Right lung (tissue), 10 donors: ENCODE measurements at places on chromosomes 12 and 14. TPM values are rescaled to one million over a fixed set of nuclear protein-coding genes. Genes with fewer than 3 reads are reported as not detected.

- DNase-seq: no peak
Observed at GRCh38 chr14:39581474-39581873, 149.2 kb upstream of the FBXO33 start.

The DYNC1H1 gene
- 276 TPM for polyA plus RNA-seq

GRCh38 chr14:21098076-21098891, at the start of gene ZNF219:
ZNF219 (minus strand) TSS chr14:21098655; CDS start chr14:21093591, 5,064 bp downstream.
- DNase-seq: no peak

GRCh38 chr14:54483073-54483745, 5.6 kb downstream of the GMFB start:
- DNase-seq: no peak

The TROAP gene
- 21.1 TPM for polyA plus RNA-seq

The KRT2 gene
- polyA plus RNA-seq: not detected

DNA sequence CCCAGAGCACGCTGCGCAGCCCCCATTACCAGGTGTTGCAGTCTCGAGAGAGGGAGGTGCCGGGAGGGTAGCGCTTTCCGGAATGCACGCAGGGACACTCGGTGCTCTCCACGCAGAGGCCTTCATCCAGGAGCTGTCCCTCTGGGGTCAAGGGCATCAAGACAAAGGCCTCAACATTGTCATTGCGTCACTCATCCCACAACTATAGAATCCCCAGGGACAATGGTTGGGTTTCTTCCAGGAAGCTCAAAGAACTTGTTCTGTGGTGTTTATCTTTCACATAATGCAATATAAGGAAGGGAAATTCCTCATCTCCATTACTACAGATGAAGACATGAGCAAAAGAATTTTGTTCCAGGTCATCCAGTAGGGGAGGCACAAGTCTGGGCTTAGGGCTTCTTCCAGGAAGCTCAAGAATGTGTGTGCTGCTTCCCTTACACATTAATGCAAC, 52.1 kb downstream of the VWF start:
- DNase-seq: no peak

- DNase-seq: peak; percentile 68
Observed at GRCh38 chr14:63893701-63894458, 41.1 kb downstream of the SYNE2 start.

The OR4M1 gene
- polyA plus RNA-seq: not detected

DNA sequence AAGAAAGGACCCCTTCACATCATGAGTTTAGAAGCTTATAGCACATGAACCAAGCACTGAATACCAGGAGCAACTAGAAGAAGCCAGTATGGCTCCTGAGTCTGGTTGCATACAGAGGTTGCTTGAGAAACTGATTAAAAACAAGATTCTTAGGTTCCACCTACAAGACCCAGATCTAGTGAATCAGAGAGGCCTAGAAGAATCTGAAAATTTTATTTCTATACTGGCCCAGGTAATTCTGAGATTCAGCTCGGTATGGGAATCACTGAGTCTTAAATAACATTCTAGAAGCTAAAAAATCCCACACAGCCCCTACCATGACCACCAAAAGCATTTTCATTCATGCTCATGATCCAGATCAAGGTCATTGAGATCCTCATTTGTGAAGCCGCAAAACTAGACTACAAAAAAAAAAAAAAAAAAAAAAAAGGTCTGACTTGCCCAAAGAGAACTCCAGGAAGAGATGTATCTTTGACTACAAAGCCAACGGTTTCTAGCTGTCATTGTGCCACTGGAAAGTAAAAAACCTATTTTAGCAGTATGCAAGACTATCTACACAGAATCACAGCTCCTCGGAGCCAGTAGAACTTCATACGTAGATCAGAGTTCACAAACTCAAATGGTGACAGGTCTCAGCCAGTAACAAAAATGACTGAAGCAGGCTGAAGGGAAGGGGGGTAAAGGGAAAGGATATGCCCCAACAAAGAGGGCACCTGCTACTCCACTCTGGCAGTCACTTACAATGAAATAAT, 168.4 kb upstream of the EGLN3 start:
- no peak for DNase-seq

The RPL10L gene
- not detected for polyA plus RNA-seq

GRCh38 chr12:92955997-92956663, 27.0 kb upstream of the EEA1 start:
- no peak for DNase-seq

The MYG1 gene
- 42.6 TPM for polyA plus RNA-seq

The RNASE7 gene
- polyA plus RNA-seq: not detected

GRCh38 chr14:96589577-96589976, 87.4 kb downstream of the PAPOLA start:
- no peak for DNase-seq

The TRPV4 gene
- polyA plus RNA-seq: 2.7 TPM

DNA sequence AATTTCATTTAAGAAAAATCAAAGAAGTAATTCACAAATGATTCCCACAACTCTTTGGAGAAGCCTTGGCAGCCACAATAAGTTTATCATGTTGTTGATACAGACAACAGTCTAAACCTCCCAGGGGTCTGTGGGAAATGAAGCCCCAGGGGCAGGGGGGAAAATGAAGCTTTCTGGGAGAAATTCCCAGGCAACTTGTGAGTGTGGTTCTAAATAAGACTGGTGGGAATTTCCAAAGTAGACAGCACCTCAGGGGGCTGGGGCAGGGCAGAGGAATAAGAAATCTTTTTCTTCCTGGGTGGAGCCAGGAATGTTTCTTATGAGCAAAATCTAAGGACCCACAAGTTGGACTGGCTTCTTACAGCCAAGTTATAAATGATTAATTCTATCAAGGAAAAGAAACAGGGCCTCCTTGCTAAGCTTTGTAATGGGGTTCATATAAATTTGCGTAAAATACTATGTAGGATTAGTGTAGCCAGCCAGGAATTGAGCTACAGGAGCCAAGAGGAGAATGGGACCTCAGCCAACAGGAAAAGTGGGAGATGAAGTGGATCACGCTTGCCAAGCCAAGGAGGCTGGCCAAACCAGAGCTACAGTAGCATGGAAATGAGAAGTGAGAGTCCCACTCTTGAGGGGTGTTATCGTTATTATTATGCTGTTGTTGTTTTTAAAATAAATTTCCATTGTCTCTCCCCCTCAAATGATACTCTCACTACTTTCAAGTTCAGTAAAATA, 182.9 kb upstream of the FAR2 start:
- peak; percentile 60 for DNase-seq

DNA sequence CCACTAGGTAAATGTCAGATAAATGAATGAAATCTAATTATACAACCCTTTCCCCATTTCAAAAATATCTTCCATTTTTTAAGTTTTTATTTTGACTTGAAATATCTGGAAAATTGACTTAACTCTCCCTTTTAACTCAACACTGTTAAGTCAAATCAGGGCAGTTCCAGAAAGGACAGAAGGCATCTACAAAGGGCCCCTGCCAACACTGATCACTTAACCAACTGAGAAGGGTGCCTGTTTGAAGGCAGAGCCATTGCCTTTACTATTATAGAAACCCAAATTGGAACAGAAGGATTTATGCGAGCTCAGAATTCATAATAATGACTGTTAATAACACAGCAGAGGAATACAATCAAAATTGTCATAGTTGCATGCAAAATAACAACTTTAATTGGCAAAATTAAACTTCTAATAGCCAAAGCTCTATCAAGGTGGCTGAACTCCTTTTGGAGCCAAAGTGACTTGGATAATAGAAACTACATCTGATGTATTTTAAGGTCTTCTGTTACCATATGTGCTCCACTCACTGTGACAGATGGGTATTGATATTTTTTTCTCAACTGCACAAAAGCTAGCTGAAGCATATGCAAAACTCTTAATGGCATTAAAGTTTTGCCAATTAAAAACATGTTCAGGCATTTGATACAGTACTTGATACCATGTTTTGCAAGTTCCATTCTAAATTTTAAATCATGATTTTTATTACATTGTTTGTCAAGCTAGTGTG, 383.8 kb downstream of the NOVA1 start:
- DNase-seq: no peak

The RCOR1 gene
- polyA plus RNA-seq: 60.0 TPM

- no peak for DNase-seq
Observed at GRCh38 chr12:123404581-123404980, 20.6 kb downstream of the KMT5A start.

- DNase-seq: no peak
Observed at GRCh38 chr14:92503756-92504491, 9.7 kb upstream of the RIN3 start.

- no peak for DNase-seq
Observed at GRCh38 chr12:104840262-104840661, 117.8 kb downstream of the SLC41A2 start.

GRCh38 chr12:13940335-13940865, 41.0 kb downstream of the GRIN2B start:
- no peak for DNase-seq

- no peak for DNase-seq
Observed at GRCh38 chr14:40240245-40240859, 808.1 kb upstream of the FBXO33 start.

DNA sequence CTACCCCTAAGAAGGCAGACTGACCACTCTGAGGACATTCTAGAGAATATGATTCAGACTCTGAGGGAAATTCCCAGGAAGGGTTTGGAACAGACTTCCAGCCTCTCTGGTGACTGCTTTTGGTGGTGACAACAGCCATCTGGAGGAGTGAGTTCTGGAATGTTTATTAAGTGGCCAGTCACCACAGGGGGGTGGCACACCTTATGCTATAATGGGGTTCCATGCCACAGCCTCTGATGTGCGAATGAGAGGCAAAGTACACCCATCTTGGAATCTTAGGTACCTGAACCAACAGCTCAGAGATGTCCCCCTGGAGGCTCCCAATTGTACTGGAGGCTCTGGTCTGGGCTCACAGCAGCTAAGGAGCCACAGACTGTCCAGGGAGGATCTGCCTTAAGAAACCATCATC, 9.5 kb upstream of the TINF2 start:
- DNase-seq: no peak

DNA sequence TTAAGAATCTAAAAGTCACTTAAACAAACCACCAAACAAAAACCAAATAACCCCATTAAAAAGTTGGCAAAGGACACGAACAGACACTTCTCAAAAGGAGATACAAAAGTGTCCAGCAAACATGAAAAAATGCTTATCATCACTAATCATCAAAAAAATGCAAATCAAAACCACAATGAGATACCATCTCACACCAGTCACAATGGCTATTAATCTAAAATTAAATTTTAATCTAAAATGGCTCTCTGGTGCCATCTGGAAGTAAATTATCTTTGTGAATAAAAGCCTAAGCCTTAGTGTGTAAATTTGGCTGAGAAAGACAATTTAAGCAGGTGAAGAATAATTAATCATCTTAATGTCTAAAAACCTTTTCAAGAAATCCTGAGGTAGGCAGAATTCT, 204.5 kb upstream of the PPFIA2 start:
- DNase-seq: no peak

DNA sequence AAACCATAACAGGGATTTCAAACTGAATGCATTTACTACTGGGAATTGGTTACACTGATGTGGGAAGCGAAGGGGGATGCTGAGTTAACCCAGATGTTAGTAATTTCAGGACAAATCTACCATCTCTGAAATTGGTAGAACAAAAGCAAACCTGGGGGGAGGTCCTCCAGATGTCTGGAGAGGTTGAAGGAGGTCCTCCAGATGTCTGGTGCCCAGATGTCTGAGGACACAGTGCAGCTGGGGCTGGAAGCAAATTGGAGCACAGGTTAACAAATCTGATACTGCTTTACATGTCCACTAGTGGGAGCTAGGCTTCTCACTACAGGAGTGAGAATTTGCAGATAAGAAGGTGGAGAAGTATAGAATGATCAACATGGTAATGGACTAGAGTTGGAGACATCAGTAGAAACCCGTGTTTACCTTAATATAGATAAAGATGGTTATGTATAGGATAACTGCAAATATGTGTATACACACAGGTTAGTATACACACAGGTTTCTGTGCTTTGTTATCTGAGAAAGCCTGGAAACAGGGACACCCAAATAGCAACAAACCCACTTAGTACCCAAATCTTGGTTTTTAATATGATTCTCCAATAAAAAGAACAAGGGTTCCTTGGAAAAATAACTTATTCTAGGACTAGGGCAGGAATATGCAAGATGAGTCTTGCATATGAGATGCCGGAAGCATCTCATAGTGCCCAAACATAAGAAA, 162.5 kb downstream of the C12orf50 start:
- no peak for DNase-seq

The KRT78 gene
- polyA plus RNA-seq: not detected

DNA sequence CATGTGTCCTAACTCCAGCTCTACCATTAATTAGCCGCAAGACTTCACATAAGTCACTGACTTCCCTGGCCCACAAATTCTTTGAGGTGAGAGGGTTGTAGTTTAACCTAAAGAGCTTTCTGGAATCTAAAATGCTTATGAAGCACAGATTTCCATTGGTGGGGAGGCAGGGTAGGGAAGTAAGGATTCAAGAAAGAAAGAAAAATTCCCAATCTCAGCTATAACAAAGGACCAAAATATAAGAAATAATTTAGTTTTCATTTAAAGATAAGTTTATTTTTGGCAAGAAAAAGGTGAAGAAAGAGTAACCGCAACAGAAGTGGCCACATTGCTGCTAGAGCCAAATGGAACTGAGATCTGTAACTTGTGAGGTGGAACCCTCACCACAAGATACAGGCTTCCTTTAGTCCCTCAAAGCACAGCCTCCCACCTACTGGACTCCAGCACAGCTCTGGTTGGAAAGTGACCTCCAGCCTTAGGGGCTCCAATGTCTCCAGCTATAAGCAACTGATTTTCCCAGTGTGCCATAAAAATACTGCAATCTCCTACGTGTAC, 23.6 kb downstream of the DAD1 start:
- no peak for DNase-seq

- DNase-seq: no peak
Observed at GRCh38 chr12:94875525-94875924, 128.0 kb downstream of the NDUFA12 start.

The ZFHX2 gene
- polyA plus RNA-seq: 6.1 TPM

The DNAAF2 gene
- 16.2 TPM for polyA plus RNA-seq

The DLGAP5 gene
- 14.7 TPM for polyA plus RNA-seq

The TMEM30B gene
- polyA plus RNA-seq: 17.7 TPM

GRCh38 chr12:31353750-31354708, 28.1 kb upstream of the SINHCAF start:
- DNase-seq: no peak

The ANO2 gene
- 5.7 TPM for polyA plus RNA-seq

GRCh38 chr12:88172844-88173407, 30.8 kb downstream of the TMTC3 start:
- DNase-seq: no peak

GRCh38 chr12:56954958-56955355, 2.5 kb downstream of the RDH16 start:
- DNase-seq: no peak

DNA sequence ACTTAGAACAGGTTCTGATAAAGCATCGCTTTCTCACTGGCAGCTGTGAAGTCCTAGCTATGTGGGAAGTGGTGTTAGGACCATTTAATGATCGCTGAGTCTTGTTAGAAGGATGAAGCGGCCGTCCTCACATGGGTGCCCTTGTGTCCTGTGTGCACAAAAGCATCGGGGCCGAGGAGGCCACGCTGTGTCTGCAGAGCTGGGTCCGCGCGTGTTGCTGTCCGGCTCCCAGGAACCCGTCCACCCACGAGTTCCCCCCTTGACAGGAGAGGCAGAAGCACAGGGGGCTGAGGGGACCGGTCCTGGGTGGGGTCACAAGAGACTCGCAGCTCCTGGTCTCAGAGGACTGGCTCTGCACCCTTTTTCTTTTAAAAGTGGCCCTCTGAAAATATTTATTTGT, 90.4 kb downstream of the ADGRD1 start:
- DNase-seq: no peak
